Activated naive CD4-positive, alpha-beta T cell treated with anti-CD3 and anti-CD28 coated beads, Interleukin-2, amount 50 U/mL, for 72 hours (primary cell): ENCODE measurements at places on chromosomes 5 and 9. TPM values are rescaled to one million over a fixed set of nuclear protein-coding genes. Genes with fewer than 3 reads are reported as not detected.

- no peak for DNase-seq
Measured at GRCh38 chr5:123176938-123177275, 87.9 kb downstream of the PRDM6 start.

DNA sequence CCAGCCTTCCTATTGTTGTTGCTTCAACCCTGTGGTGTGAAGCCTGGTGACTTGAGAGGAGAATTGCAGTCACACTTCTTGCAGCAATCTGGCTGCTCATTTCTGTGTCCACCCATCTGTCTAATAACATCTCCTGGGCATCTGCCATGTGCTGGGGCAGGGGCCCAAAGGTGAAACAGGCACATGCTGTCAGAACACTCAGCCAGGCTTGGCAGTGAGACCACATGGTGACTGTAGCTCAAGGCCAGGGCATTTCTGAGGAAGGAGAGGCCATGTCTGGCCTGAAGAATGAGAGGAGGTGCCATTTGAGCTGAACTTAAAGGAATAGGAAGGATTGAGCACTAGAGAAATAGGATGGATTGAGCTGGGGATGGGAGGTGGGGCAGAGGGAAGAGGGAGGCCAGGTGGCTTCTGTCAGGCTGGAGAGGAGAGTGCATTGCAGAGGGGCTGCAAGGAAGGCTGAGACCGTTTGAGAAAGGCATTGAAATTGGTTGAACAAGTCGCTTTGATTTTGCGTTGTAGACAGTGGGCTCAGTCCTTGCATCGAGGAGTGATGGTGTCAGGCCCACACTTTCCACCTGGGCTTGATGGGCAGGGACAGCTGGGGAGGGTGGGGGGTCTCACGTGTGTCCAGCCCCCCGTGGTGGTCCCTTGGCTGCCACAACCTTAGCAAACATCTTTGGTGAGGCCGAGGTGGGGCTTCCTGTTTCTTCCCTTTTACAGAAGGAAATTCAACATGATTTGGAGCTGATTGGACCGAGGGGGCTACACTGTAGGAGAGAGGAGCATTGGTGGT lies 222.4 kb downstream of the CACNA1B start:
- DNase-seq, result no peak

DNA sequence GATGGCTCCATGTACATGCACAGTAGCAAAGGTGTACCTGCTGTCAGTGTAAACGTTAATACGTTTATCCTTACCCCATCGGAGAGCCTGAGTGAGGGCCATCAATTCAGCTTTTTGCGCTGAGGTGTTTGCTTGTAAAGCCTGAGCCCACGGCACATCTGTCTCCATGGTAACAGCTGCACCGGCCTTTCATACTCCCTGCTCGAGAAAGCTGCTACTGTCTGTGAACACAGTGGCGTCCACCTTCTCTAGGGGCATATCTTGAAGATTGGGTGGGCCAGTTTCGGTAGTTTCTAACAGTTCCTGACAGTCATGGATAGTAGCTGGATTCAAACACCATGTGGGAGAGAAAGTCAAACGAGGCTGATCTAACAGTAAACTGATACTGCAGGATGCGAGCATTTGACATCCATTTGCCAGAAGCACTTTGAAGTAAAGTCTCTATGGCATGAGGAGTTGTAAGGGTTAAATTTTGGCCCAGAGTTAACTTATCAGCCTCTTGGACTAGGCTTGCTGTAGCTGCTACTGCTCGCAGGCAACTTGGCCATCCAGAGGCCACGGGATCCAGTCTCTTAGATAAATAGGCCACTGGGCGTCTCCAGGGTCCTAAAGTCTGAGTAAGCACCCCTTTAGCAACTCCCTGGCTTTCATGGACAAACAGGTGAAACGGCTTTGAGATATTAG lies 21.0 kb upstream of the RHOBTB3 start:
- no peak for DNase-seq

- DNase-seq, result no peak
Measured at GRCh38 chr5:34014626-34015025, 6.8 kb upstream of the AMACR start.

DNA sequence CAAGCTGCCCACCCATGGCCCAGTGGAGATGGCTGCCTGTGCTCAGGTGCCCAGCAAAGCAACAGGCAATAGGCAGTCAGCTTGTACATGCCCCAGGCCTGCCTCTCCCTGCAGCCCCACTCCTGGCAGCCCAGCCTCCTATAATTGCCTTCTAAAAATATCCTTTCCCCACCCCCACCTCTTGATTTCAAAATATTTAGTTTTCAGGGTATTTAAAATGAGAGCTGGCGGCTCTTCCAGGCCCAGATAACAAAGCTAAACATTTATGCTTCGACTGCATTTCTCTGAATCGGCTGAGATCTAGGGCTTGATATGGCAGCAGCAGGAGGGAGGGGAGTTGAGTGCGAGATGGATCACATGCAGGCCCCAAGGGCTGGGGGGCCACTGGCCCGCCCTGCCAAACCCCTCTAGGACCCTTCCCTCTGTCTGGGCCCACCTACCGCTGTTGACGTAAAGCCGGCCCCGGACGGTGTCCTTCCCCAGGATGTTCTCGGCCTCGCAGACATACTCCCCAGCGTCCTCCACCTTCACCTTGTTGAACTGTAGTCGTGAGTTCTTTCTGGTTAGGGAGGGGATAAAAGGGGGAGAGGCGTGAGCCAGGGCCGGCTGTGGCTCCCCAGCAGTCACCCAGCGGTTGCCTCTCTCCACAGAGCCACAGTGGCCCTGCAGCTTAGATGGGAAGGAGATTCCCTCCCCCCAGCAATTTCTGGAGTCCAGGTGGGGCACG lies 85.0 kb downstream of the PSD2 start:
- DNase-seq, result no peak

DNA sequence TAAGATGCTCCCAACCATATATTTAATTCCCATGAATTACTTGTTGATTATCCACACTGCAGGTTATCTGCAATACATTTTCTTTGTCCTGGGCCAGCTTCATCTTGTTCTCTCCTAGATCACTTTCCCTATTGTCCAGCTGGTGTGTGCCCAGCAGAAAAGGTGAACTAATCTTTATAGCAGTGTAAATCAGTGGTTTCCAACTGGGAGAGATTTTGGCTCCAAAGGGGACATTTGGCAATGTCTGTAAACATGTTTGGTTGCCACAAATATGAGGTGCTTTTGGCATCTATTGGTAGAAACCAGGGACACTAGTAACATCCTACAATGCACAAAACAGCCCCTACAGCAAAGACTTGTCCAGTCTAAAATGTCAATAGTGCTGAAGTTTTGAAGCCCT lies 20.1 kb upstream of the ERBIN start:
- no peak for DNase-seq

- DNase-seq, result no peak
Measured at GRCh38 chr5:162393534-162393933, 326.0 kb downstream of the GABRG2 start.

GRCh38 chr9:109880276-109881169 lies 100.5 kb downstream of the PALM2AKAP2 start:
- DNase-seq, result no peak

- no peak for DNase-seq
Measured at GRCh38 chr5:40033411-40033810, 608.6 kb upstream of the DAB2 start.

- DNase-seq, result no peak
Measured at GRCh38 chr9:109498195-109499092, at the start of gene PTPN3. TSS of gene PTPN3 (minus strand) at chr9:109498307. CDS start at chr9:109463434, 34,873 bp downstream.

DNA sequence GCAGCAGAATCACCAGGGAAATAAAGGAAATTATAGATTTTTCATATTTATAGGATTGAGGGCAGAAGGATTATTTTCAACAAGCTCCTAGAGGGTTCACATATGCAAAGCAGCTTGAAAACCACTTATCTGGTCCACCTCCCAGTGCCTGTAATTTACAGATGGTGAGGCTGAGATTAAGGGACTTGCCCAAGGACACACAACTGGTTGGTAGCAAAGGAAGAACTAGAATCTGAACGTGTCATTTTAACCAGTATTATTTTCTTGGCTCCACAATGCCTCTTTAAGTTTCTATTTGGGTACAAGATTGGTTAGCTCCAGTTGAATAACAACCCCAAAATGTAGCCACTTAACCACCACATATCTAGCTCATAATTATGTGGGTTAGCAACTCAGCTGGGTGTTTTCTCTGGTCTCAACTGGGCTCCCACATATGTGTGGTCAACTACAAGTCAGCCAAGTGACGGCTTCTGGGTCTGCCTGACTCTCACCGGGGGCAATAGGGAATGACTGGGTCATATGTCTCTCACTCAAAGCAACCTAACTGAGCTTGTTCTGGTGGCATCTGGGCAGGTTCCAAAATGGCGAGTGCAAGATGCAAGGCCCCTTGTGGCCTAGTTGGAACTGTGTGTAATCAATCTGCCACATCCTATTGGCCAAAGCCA lies 127.7 kb downstream of the ZDHHC21 start:
- DNase-seq, result no peak

DNA sequence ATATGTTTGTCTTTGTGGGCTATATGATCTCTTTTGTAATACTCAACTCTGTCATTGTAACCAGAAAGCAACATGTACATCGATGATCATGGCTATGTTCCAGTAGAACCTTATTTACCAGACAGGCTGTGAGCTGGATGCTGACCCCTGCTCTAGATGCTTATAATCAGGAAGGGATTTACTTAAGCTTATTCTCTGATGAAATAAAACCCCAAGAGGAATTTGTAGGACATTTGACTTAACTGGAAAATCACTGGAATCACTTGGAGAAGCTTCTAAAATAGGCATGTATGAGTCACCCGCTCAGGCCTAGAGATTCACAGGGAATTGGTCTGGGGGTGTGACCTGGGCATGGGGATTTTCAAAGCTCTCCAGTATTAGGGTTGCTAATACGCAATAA lies 285.8 kb upstream of the ZNF608 start:
- no peak for DNase-seq

DNA sequence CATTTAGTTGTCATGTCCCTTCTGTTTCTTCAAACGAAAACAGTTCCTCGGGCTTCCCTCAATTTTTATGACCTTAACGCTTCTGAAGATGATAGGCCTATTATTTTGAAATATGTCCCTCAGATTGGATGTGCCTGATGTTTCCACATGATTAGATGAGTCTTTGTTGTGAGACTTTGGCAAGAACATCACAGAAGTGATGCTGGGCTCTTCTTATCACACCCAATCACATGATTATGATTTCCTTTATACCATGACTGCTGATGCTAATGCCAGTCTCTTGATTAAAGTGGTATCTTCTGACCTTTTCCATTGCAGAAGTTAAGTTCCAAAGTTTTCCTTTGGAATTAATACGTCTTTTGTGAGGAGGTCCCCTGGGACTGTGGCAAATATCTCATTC lies 175.7 kb downstream of the SAXO1 start:
- no peak for DNase-seq

- DNase-seq, result no peak
Measured at GRCh38 chr9:4080921-4081895, 218.7 kb downstream of the GLIS3 start.

Gene FBXL7
- total RNA-seq, result not detected

Gene SAXO1
- not detected for total RNA-seq
